ENCODE measurements at places on chromosomes 2 and 18.

DNA sequence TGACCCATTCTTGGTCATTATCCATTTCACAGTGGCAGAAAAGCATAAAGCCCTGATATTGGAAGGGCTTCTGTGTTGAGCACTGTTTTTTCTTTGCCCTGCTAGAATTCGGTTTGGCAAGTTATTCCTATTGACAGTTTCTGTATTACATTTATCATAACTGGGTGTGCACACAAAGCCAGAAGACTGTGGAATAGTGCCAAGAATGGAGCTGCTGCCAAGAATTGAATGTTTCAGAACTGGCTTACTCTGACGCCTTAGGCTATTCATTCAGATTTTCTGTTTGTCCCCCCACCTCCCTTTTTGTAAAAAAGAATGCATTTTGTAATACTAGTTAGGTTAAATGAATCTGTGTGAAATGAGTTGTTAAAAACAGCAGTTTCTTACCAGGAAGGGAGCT lies 12.7 kb downstream of the KDM3A start:
- no peak for DNase-seq

DNA sequence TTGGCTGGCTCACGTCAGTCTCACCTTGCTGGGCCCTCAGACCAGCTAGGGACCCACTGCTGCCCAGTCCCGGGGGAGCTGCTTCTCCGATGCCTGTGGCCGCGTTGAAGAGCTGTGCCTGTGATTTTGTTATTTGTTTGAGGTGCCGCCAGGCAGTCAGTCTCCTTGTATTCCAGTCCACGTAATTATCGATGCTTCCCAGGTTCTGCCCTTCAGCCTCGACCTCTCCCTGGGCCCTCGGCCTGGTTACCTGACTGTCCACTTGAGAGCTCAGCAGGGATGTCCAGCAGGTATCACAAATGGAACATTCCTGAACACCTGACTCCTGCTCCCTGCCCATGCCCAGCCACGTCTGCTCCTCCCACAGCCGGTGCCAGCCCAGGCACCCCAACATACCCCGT lies 195.9 kb upstream of the HS6ST1 start:
- DNase-seq = no peak

GRCh38 chr2:64698668-64699444 lies 45.1 kb upstream of the SERTAD2 start:
- DNase-seq = no peak

- no peak for DNase-seq
These were observed 21.2 kb upstream of the YES1 start for GRCh38 chr18:833197-833596.

DNA sequence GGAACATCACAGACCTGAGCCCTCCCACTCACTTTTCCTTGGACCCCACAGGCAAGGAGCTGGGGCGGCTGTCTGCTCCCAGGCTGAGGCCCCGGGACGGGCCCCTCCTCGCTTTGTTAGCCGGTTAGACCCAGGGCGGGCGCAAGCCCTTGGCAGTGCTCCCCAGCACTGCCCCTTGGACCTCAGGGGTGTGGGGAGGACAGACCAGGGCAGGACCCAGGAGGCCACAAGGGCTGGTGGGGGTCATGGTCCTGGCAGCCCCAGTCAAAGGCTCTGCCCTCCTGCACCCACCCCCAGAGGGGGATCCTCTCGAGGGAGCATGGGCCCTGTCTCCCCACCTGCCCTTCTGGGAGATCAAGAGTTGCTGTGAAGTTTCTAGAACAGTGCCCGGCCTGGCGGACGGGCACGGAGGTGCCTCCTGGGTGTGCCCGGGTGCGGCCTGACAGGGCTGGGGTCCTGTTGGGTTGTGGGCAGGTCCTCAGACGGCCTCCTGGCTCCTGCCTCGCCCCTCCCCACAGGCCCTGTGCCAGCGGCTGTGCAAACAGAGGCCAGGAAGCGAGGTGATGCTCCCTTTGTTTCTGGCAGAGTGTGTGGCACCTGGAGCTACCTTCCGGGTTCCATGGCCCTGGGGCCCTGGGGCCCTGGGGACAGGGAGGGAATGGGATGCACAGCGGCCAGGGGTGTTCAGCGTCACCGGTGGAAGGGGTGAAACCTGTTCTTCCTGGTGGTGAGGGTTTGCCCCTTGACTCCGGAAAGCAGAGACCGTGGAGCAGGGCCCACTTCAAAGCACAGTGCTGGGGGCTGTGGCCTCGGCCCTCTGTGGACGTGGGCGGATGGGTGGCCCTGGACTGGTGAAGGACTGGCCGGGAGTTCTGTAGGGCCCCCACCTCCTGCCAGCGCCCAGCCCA lies 2.9 kb upstream of the GAL3ST2 start:
- no peak for DNase-seq

DNA sequence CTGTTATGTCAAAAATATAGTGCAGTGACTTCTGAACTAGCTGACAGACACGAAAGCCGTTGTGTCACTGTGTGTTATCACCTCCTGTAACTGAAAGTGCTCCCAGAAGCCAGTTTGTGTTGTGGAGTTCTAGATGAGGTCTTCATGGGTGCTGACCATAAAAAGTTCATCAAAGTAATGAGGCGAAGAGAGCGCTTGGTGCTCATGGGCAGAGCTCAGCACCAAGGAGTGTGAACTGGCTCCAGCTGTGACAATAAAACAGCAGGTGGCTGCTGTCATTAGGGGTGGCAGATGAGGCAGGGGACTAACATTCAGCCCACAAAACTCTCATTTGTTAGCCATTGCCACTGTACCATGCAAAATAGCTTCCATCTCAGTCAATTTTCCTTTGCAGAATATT lies 151.1 kb downstream of the ZNF407 start:
- DNase-seq = no peak
